GDM1 (cell line): ENCODE measurements at places on chromosomes 3 and 15.
A peak's percentile ranks its signal among the peaks of the same experiment; 100 is the strongest.

DNA sequence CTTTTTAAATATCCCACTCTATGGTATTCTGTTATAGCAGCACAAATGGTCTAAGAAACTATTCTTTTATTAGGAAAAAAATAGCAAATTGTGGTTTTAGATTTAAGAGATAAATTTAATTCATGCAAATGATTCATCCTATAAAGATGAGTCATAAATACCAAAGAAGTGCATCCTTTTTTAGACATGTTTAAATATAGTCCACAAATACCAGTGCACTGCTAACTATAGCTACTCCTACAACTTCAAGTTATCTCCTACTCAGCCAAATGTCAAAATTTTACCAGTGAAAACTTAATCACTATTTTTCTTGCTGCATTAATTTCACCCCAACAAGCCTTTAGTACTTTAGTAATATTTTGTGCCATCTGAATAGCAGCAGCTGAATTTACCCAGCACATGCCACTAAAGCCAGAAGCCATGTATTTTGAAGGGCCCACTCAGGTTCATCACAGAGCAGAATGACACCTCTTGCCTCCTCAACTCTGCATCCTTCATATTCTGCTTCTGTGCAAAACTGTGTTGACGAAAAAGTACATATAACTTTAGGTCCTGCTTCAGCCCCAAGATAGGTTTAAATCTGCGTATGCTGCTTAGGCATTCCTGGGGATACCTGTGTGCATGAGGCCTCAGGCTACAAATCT is 24.9 kb downstream of the CX3CR1 start:
- no peak for DNase-seq

DNA sequence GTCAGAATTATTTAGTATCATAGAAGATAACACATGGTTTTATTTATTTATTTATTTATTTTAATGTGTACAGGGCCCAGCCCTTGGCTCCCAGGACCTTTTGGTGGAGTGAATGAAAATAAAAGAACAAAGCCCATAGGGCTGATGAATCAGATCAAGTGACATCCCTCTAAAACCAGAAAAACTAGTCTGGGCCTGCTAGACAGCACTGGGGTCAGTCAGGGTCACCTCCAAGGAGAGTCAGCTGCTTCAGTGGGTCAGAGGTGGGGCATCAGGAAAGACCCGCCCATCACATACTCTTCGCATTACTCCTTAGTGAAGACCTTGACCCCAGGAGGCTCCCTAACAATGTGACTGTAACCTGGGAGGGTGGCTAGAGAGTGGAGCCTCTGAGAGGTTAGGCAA is 12.8 kb downstream of the PPCDC start:
- DNase-seq, result no peak

- DNase-seq, result no peak
Observed at GRCh38 chr15:80503319-80503952, 99.3 kb downstream of the ARNT2 start.

GRCh38 chr3:31561891-31562290 is 29.2 kb downstream of the STT3B start:
- DNase-seq, result no peak

DNA sequence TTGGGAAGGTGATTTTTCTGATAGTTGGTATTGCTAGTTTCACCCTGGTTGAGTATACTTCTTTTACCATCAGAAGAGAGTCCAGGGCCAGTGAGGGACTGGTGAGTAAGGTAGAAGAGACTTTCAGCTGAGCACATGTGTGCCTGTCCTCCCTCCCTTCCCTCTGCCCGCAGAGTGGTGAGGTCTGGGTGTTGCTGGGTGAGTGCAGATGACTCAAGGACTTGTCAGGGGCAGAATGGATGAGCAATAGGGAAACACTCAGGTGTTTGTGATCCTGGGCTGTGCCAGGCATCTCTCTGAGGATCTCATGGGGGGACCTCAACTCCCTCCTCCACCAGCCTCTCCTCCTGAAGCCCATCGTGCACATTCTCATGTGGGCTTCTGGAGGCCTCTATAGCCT is 76.0 kb upstream of the GSK3B start:
- DNase-seq, result no peak

GRCh38 chr3:10583798-10584708 is 78.7 kb upstream of the ATP2B2 start:
- no peak for DNase-seq

DNA sequence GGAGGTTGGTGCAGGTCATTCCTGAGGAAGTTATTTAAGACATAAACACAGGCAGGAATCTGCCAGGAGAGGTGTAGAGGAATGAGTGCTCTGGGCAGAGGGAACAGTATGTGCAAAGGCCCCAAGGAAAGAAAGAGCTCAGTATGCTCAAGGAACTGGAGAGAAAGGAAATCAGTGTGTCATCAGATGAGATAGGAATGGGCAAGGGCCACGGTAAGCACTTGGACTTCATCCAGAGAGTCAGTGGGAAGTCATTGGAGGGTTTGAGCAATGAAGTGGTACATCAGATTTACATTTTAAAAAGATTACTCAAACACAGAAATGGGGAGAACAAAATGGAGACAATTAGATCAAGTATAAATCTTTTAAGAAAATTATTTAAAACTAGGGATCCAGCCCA is 272.2 kb downstream of the ADAMTSL3 start:
- DNase-seq, result no peak

- no peak for DNase-seq
Observed at GRCh38 chr3:65924762-65925161, 114.0 kb downstream of the MAGI1 start.

DNA sequence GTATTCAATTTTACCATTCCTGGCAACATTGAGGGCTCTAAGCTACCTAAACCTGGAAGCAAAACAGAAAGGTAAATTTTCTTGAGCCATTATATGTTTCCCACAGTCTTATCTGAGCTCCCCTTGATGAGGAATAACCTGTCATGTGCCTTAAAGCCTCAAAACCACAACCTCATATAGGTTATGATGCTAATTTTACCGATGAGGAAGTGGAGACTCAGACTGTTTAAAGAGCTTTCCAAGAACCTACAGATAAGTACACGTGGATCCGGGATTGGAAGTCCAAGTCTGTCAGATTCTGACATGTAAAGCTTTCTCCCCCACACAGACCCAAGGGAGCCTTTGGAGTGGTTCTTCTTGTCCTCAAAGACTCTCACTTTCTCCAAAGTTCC is 140.5 kb downstream of the SEMA6D start:
- no peak for DNase-seq

DNA sequence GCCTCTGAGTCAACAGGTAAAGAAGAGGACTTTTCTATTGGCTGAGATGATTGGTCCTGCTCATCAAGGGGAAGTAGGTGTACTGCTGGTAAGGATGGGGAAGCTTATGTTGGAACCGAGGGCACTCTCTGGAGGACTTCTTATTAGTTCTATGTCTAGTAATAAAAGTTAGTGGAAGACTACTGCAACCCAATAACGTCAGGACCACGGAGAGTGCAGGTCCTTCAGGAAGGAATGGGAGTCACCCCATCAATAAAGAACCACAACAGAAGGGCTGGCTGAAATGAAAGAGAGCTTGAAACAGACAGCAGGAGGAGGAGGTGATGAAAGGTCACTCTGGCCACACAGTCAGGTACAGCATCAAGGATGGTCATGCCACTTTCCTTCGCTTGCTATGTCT is 68.8 kb upstream of the PRR23E start:
- DNase-seq, result no peak

GRCh38 chr3:148727231-148727630 is 29.5 kb downstream of the AGTR1 start:
- DNase-seq, result no peak

GRCh38 chr15:29765898-29766527 is 56.3 kb downstream of the TJP1 start:
- no peak for DNase-seq

DNA sequence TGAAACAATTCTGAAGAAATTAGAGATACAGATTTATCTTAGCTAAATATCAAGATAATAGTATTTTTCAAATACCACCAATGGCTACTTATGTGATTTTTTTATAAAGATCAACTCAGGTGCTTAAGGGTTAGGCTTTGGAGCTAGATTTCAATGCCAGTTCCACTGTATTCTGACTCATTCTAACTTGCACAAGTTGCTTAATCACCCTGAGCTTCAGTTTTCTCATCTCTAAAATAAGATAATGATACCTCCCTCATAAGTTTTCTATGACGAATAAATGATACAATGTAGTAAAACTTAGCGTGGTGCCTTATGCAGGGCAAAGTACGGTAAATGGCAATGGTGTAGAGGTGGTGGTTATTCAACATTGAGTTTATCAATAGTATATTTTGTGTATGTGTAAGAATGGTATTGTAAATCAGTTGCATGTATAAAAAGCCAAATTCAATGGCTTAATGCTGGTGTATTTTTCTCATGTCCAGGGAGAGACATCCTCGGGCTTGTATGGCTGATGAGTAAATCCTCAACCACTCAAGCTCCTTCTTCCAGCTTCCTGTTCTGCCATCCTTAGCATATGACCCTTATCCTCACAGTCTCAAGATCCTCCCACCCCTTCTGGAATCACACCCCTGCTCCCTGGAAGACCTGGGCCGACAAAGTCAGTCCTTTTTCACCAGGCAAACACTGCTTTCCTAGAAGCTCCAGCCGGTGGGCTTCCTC is 505.9 kb upstream of the CFAP20DC start:
- DNase-seq, result no peak

DNA sequence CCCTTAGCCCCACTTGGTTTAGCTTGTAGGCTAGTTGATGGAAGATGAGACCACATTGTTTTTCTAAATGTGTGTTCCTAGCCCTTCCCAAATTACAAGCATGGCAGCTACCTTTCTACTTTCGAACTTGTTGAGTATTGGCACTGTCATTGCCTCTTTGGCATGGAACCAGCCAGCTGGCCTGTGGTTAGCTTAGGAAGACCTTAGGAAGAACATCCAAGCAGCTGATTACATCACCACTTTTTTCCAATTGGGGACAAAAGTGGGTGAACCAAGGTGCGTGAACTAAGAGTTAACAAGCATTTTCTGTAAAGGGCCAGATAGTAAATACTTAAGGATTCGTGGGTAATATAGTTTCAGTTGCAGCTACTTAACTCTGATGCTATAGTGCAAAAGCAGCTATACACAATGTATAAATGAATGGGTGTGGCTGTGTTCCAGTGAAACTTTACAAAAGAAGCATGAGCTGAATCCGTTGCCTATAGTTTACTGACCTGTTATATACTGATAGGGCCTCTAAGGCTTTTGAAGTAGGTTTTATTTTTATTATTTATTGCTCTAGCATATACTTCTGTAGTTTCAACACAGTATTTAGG is 8.5 kb downstream of the KLHL18 start:
- no peak for DNase-seq

DNA sequence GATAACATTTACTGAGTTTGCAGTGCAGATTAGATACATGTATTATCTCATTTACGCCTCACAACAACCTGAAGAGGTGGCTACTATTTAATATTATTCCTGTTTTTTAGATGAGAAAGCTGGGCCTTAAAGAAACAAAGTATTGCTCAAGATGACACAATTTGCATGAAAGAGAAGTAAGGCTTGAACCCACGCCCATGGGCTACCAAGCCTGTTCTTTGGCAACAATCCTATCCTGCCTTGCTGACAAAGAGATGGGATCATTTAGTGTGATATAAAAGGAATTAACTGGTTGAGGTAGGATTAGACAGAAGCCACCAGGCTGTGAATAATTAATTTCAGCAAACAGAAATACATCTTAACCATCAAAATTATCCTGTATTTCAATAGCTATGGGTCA is 9.2 kb upstream of the LDHAL6B start:
- no peak for DNase-seq

- DNase-seq, result no peak
Observed at GRCh38 chr15:39094116-39094515, 486.8 kb upstream of the THBS1 start.

DNA sequence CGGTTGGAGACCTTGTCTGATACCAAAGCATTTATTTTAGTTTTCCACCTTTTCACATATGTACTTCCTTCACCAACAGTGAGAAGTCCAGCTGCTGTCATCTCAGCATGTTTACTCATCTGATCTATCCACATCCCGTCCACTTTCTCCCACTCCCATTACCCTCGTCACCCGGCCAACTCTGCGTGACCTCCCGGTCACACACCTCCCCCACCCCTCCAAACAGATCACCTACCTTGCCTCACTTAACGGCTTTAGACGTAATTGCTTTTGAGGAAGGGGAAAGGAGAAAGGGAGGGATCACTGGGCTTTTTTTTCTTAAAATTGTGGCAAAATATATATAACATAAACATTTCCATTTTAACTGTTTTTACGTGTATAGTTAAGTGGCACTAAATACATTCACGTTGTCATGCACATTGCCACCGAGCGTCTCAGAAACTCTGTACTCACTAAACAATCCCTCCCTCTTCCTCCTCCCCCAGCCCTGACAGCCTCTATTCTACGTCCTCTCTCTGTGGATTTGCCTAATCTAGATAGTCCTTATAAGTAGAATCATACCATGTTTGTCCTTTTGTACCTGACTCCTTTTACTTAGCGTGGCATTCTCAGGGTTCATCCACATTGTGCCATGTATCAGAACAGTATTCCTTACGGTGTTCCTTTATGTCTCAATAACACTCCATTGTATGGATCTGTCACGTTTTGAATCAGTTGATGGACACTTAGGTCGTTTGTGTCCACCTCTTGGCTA is 67.2 kb downstream of the LMLN start:
- DNase-seq, result no peak

DNA sequence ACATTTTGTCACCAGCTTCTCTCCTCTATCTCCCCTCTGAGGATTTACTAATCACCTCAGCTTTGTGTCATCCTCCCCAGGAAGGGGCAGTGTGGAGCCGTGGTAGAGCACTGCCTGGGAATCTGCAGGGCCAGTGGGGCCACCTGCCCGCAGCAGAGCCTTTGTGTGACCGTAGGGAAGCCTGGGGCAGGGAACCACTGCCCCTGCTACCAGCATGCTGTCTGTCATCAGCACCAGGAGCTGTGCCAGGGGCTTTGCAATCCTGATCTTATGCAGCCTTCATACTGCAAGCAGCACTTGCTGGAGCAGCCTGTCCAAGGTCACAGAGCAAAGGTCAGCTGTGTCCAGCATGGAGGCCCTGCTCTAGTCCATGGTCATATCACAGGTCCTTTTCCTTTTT is 170.2 kb upstream of the IL12A start:
- DNase-seq, result no peak

- no peak for DNase-seq
Observed at GRCh38 chr3:9783954-9784353, 8.3 kb downstream of the TADA3 start.

GRCh38 chr3:185976977-185977678 is 39.3 kb upstream of the TRA2B start:
- DNase-seq, result peak; percentile 69

- peak; percentile 53 for DNase-seq
Observed at GRCh38 chr3:40476478-40477470, at the start of gene ZNF619. TSS of gene ZNF619 (plus strand) at chr3:40477122. CDS start at chr3:40477980, 858 bp downstream.

DNA sequence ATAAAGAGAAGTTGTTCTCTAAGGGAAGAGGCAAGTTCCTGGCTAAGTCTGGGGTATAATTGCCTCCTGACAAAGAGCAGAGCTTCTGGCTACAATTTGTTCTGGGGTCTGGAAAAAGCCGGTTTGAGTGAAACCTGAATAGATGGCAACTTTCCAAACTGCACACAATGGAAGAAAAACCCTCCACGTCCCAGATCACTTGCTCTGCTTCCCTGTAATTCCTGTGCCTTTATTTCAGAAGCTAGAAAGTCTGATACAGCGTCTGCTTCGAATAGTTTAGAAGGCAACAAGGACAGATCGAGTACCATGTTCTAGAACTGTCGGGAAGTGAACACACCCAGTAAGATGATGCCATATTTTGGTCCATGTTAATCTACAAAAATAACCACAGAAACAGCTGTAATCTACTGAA is 1.6 kb upstream of the WDR82 start:
- no peak for DNase-seq
